Occipital lobe (tissue), 3 donors: ENCODE measurements at places on chromosomes 7 and 10.

DNA sequence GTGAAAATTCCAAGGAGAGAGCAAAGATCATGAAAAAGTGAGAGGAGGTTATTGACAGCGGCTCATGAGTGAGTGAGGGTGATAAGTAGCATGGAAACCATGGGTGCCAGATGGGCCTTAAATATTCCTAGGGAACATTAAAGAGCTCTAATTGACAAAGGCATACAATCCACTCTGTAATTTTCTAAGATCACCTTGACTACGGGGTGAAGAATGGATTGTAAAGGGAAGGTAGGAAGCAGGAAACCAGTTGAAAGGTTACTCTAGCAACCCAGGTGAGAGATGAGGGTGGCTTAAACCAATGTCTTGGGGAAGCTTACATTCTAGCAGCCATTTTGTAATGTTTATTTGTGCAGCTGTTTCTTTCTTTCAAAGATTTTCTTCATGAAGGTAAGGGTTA lies 75.7 kb downstream of the RSU1 start:
- no peak for DNase-seq

GRCh38 chr10:650441-650851 lies 39.0 kb downstream of the DIP2C start:
- DNase-seq = no peak

DNA sequence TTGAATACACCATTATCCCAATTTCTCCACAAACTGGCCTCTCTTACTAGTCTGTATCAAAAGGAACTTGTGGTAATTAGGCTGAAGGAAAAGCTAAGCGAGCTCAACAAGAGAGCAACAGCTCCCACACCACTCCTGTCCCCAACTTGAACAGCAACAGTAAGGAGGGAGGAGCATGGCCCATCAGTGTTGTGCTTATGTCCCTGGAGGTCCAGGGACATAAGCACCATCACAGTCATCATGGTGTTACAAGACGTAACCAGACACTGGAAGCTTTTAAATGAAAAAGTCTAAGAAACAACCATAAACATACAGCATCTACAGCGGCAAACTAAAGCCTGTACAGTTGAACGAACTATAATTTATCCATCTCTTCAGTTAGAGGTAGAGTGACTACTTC lies 989 bp downstream of the ERLIN1 start:
- DNase-seq = no peak

DNA sequence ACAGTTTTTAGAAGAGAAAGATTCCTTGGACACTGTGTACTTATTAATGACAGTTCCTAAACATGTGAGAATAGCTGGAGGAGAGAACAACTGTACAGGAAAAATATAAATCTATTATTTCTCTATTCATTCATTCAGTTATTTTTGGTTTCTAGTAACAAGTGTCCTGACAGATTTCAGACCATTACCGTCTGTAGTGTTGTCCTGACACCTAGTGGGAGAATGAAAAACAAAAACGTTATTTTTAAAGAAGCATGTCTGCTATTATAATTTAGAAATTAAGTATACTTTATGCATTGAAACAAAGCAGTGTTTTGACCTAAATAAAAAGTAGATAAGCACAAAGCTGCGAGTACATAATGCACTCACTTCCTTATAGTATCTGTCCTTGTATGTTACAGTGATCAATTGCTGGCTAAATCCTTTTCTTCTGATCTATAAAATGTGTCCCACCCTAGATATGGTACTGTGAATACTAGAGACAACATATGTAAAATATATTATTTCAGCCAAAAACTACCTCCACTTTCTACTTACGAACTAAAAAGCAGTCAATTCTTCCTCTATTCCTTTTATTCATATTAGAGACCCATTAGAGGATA lies 575.6 kb downstream of the ARL4A start:
- DNase-seq = no peak

DNA sequence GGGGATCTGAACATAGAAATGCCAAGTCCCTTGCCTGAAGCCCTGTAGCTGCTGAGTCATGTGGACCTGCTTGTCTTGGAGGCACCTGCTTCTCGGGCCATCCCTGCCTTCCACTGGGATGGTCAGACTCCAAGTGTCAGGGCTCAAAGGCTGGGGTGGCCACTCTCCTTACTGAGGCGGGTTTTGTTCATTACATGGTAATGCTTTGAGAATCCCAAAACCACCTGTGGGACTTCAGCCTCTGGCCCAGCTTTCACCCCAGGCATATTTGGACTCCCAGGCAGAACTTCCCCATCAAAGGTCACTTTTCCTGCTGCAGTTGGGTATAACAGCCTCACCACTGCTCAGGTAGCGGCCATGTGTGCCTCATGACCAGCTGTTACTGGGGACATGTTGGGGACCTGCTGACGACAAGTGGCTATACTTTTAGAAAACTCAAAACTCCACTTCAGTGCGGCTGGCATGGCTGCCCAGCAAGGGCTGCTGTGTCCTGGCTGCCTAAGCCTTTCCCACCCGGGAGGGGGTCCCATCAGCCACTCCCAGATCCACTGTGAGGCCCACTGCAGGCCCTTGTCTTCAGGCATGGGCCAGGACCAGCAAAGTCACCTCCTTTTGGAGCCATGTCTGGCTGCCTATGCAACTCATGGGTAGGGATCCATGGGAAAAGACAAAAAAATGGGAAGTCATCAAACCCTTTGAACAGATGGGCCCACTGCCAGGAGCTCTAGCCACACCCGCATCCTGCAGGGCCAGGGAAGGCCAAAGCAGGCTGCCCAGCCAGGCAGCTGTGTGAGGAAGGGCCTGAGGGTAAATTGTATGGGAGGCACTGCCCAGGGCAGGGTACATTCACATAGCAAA lies 96.7 kb downstream of the ARHGAP22 start:
- DNase-seq = no peak
